Stimulated activated CD4-positive, alpha-beta T cell treated with anti-CD3 and anti-CD28 coated beads, TNF-alpha, amount 100 ng/mL, for 24 hours (primary cell): ENCODE measurements at places on chromosomes 7 and 10.

- DNase-seq = no peak
Observed at GRCh38 chr7:47601881-47602249, 20.0 kb upstream of the TNS3 start.

- DNase-seq = no peak
Observed at GRCh38 chr7:140350056-140350455, 48.3 kb downstream of the SLC37A3 start.

DNA sequence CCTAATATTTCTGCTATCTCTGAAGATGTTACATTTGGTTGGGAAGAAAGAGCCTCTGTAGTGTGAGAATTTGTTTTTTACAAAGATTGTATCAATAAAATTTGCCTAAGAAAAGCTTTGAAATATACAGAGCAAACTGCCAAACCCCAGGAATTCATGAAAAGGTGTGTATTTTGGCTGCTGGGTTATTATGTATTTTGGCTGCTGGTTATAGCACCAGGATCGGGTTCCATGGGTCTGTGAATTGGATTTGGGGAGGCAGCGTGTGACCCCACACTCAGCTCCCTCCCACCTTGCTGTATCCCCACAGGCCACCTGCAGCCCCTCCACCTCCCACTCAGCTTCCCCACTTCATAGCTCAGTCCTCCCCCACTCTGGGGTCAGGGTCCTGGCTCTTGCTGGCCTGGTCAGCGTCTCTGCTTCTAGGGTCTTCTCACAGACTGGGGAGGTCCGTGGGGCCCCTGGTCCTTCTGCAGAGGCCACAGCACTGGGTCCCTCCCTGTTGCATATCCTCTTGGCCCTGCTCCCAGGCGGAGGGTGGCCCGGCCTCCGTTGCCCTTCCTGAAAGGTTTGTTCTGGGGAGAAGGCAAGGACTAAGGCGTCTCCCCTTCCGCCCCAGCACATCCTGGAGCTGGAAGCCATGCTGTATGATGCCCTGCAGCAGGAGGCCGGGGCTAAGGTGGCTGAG, 24.0 kb upstream of the DPYSL4 start:
- DNase-seq = no peak

GRCh38 chr10:27564880-27565279, 60.8 kb downstream of the RAB18 start:
- DNase-seq = no peak
